ENCODE measurements at places on chromosomes 2 and 18.

- no peak for DNase-seq
Observed at GRCh38 chr2:208356846-208357574, 49.6 kb upstream of the PTH2R start.

DNA sequence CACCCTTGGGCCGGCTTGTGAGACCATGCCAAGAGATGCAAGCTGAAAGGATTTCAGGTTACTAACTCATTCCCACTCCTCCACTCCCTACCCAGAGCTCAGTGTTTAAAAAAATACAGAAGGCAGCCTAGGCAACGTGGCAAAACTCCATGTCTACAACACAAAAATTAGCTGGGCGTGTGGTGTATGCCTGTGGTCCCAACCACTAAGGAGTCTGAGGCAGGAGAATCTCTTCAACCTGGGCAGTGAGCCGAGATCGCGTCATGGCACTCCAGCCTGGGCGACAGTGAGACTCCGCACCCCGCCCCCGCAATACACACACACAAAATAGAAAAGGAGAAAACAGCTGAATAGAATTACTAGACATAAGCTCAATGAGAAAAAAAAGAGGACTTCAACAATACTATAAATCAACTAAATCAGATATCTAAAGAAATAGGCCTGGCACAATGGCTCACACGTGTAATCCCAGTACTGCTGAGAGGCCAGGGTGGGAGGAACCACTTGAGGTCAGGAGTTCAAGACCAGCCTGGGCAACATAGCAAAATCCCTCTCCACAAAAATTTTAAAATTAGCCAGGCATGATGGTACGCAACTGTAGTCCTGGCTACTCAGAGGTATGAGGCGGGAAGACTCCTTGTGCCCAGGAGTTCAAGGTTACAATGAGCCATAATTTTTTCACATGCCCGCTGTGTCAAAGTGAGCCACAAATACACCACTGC lies 10.1 kb downstream of the IWS1 start:
- no peak for DNase-seq

GRCh38 chr2:44543773-44544725 lies 182.3 kb downstream of the CAMKMT start:
- DNase-seq = peak; percentile 69

DNA sequence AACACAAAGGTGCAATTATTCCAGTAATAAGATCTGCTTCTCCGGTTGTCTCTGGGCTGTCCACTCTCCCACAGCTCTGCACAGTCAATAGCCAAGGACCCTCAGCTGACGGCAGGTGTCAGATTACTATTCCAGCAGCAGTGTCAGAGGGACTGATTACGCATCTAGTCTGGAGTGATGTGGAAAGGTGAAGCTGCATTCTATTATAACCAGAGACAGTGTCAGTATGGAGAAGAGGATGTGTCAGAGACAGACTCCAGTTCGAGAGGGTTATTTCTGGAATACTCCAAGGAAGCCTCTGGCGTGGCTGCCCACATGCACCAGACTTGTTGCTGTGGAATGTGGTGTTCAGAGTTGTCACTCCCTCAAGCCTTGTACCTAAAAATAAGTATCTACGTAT lies 163.6 kb upstream of the TMEM200C start:
- DNase-seq = no peak

GRCh38 chr18:49561289-49562193 lies at the start of gene LIPG:
LIPG (plus strand) TSS chr18:49562057; CDS start chr18:49562309, 252 bp downstream.
- DNase-seq = peak; percentile 56

DNA sequence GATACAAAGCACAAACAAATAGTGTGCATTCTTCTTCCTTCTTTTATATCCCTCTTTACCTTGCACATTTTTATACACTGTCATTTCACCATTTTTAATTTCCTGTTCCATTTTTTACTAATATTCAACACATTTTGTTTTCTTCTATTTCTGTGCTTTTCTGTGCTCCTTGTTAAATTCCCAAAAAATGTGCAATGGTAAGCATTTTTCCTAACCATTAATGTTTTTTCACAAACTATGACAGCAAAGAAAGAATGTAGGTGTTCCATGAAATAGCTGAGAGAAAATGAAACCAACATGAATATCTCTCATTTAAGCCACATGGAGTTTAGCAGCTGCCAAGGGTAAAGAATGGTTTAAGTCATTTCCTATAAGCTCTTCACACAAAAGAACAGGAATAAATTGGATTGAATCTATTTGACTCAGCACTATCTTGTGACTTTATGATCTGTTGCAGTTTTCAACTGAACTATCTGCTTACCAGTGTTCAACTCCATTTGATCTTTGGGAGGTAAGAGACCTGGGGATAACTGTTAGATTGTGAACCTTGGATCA lies 145.7 kb upstream of the CDH19 start:
- no peak for DNase-seq

DNA sequence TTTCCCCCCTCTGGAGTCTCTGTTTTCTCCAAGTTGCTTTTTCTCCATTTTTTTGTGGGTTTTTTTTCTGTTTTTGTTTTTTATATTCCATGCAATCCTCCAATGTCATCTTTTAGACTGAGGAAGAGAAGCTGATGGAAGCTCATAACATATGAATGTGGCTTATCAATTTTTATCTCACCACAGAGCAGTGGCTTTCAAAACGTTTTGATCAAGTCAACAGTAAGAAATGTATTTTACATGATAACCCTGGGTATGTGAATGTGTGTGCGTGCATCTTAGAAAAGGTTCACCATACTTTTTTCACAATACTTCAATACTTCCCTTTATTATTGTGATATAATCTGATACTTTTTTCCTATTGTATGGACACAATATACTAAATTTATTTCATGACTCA lies 64.6 kb upstream of the CDCA7 start:
- DNase-seq = no peak

DNA sequence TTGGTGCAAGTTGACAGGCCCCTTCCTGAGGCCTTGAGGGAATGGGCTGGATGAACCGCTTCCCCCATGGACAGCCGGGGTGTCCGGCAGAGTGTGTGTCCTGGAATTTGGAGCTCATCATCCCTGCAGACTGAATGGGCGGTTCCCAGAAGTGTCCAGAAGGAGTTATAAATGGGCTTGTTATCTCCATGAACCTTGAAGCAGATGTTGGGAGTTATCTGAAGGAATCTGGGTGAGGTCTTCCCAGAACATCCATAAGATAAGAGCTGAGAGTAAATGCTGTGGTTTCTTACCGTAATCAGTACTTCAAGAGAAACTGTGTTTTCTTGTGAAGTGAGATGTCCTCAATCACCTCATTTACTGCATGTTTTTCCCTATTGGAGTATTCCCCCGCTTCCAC lies 21.1 kb downstream of the PLB1 start:
- DNase-seq = no peak

DNA sequence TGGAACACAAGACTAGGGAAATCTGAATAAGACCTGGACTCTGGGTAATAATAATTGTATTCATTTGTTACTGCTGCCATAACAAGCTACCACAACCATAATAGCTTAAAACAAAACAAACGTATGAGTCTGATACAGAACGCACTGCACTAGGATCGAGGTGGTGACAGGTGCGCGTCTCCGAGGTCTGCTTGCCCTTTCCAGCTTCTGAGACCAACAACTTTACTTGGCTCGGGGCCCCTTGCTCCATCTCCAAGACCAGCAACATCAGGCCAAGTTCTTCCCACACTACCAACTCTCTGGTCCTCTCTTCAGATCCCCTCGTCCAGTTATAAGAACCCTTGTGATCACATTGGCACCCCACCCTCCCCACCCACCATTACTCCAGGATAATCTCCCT lies 42.8 kb downstream of the TBC1D8 start:
- DNase-seq = no peak

DNA sequence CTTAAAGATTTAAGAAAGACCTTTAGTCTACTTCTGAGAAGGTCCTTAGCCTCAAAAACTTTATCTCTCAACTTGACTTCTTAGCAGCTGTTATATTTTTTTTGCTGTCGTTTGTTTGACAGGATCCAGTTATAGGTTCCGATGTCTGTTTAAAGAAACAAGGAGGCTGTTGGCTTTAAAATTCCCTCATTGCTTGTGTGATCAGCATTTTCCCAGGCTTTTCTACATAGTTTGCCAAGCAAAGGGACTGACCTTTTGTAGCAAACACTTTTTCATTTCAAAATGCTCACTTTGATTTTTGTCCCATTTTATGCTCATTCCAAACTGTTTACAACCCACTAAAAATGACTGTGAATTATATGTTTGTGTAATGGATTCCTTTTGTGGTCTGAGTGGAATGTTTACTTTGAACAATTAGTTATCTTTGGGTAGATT lies 394.9 kb downstream of the ARHGAP15 start:
- no peak for DNase-seq

DNA sequence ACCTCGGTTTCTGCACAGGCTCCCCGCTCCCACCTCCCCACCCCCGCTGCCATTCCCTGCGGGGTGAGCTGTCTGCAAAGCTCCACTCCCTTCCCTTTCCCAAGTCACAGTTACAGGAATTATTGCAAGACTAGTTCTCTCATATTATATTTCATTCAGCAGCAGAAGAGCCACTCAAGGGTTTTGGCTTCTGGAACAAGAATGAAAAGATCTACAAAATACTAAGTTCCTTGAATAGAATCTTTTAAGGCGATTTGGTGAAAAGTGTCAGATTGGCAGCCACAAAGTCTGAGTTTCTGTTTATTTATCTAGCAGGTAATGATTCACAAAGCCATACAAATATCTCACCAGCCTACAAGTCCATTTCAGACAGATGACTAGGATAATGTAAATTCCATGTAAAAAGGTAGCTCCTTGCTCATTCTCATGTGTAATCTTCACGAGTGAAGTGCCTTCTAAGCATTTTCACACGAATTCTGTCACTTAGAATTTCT lies 221.9 kb upstream of the RBBP8 start:
- DNase-seq = no peak

DNA sequence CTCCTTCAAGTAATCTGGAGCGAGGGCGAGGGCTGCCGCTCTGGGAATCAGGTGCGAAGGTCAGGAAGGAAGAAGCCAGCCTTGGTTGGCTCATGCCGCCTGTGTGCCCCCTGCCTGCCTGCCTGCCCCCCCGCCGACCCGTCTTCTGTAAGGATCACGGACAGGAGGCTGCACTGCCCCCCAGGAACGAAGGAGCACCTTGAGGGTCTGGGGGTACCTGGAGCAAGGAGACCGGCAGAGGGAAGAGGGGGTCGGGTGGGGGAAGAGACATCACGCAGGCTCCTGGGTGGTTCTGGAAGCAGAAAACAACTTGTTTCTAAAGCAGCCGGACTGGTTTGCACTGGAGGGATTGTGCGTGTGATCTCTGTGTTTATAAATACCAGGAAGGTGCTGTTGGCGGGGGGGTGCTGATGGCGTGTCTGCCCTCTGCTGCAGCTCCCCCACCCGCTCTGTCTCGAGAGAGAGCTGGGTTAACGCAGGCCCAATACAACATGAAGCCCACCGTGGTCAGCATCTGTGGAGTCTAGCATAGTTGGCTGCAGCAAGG lies 1.7 kb downstream of the FOSL2 start:
- DNase-seq = no peak

DNA sequence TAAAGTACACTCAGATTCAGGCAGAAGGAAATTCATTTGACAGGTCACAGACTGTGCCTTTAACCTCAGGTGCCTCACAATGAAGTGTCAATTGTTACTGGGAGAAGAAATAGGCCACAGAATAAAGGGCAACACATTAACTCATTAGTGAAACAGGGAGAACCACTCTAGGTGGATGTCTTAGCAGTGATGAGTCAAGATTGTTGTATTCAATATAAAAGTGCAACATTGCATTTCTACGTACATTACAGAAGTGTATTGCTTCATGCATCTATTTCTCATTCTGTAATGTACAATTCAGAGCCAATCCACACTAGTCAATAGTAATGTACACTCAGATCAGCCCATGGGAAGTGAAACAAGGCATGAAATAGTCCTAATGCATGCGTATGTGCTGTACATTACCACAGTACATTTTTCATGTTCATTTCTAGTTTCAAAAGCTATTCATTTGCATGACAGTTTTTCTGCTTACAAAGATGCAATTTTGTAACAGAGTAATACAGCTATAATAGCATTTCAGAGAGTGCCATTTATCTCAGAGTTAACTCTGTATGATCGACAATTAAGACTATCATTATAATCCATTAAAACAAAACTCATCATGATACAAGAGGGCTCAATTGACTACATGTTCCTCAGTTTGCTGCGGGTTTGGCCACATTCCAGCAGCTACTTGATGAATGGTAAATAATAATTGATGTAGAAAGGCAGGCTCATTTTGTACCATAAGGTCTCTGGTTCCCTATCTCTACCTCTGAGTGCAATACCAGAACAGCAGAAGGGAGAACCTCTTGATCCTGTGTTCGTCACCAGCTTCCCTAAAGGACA lies 12.2 kb upstream of the ARL5A start:
- peak; percentile 29 for DNase-seq

GRCh38 chr18:53795610-53796009 lies 428.9 kb downstream of the MBD2 start:
- DNase-seq = no peak

- DNase-seq = no peak
Observed at GRCh38 chr18:48531908-48532307, 6.9 kb upstream of the CTIF start.

DNA sequence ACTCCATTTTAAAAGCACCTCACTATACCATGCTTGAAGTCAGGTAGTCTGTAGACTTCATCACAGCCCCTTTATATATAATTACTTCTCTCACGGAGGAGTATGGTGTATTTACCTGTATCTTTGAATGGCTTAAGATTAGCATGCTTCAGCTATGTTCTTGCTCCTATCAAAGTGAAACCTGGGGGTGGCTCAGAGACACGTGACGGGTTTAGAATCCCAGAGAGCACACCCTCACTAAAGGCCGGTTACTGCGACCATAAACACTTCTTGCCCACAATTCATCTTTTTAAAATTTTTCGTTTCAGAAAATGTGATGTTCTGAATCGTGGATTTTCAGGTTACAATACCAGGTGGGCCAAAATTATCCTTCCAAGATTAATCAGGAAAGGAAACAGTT lies 3.6 kb downstream of the IAH1 start:
- no peak for DNase-seq

DNA sequence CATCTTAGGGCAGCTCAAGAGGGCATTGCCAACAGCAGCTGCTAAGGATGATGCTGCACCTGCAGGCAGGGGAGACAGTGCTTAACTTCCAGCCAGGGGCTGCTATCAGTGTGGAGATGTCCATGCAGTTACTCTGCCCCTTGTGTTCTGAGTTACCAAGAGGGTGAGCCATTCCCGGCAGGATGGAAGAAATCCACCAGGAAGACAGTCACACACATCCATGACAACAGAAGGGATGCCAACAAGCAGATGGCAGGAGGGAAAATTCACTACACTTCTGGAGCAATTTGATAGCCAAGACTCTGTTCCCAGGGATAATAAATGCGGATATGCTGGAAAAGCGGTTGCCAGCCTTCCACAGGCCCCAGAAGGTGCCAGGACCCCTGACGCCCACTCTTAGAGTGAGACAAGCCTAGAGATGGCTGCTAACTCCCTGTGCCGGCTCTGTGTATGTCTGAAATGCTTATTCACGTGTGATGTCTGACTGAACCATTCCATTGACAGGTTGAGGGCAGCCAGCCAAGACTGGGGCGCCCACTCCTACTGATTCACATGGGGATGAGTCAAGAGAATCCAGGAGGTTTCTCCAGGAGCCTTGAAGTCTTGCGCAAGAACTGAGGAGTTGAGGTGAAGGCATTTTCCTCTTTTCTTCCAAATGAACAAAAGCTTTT lies 24.5 kb downstream of the LOXHD1 start:
- DNase-seq = no peak

- DNase-seq = no peak
Observed at GRCh38 chr2:23487735-23488492, 102.9 kb downstream of the KLHL29 start.

GRCh38 chr2:96506907-96507240 lies 1.7 kb upstream of the NEURL3 start:
- DNase-seq = no peak

- DNase-seq = no peak
Observed at GRCh38 chr18:6341709-6342108, 73.0 kb downstream of the L3MBTL4 start.

- DNase-seq = no peak
Observed at GRCh38 chr2:71583876-71584275, 130.5 kb downstream of the DYSF start.
